ENCODE measurements at places on chromosomes 16 and 17.

- no peak for DNase-seq
Measured at GRCh38 chr16:84380405-84380804, 12.1 kb downstream of the ATP2C2 start.

DNA sequence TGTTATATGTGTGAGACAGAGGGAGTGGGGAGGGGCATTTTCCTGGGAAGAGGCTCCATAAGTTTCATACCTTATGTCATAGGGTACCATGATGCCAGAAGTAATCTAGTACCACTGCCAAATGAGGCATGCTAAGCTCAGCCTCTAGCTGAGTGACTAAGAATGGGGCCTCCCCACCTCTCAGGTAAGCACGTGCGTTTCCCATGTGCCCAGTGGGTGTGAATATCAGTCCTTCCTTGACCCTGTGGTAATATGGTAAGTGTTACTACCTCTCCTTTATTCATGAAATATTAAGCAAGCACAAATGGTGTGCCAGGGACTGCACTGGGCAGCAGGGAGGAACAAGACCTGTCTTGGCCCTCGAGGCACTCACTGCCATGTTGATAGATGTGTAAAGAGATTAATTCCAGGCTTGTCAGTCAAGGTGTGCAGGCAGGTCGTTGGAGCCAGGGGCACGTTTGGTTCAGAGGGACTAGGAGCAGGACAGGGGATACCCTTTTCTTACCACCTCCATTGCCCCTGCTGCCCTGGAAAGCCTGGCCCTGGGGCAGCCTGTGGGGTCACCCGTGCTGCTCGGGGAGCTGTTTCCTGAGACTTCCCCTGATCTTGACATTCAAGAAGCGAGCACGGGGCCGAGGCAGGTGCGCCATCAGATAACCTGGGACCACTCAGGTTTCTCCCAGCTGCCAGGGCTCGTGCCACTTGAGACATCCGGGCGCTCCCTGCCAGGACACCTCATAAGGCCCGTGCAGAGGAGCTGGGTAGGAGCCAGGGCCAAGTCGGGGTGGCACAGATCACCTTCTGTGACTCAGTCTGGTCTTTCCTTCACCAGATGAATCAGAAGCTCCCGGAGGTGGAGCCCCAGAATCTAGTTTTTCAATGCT, 8.8 kb downstream of the RSAD1 start:
- no peak for DNase-seq

- no peak for DNase-seq
Measured at GRCh38 chr16:78097548-78097947, 1.9 kb upstream of the WWOX start.

GRCh38 chr16:49494474-49494873, 120.9 kb downstream of the C16orf78 start:
- no peak for DNase-seq

DNA sequence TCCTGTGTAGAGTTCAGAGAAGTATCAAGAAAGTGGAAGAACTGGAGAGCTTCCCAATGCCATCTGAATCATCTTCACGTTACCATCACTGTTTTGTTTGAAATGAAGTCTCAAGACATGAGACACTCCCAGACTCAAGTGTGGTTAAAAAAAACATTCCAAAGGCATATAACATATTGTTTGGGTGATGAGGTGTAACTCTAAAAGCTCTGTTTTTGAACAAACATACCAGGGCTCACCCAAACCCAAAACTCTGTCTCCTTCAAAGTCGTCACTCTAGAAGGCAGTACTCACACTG, 6.3 kb upstream of the ZCCHC14 start:
- no peak for DNase-seq

DNA sequence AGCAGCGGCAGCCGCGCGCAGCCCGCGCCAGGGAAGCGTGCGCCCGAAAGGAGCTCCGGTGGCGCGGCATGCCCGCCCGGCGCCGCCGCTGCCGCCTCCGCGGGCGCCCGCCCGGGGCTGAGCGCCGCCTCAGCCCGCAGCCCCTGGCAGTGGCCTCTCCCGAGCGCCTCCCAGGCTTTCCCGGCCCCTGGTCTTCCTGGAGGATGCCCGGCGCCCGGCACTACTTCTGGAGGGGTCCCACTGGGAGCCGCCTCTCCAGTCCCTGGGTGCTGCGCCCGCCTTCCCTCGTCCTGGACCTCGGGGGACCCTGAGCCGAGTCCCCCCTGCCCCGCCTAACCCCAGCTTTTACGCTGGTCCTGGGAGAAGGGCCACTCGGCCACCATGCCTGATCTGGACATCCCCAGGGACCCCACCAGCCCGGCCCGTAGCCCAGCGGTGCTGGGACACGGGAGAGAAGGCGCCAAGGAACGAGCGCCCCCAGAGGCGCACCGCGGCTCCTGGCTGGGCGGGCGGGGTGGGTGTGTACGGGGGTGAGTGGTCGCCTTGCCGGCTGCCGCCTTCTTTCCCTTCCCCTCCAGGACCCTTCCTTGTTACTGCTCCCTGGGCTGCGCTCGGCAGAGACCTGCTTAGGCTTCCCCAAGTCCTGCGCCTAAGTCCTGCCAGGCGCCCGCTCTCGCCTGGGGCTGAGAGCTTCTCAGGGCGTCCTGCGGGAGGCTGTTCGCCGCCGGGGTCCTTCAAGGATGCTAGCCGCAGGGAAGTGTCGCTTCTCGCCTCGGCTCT, 704 bp downstream of the ASIC2 start:
- no peak for DNase-seq

DNA sequence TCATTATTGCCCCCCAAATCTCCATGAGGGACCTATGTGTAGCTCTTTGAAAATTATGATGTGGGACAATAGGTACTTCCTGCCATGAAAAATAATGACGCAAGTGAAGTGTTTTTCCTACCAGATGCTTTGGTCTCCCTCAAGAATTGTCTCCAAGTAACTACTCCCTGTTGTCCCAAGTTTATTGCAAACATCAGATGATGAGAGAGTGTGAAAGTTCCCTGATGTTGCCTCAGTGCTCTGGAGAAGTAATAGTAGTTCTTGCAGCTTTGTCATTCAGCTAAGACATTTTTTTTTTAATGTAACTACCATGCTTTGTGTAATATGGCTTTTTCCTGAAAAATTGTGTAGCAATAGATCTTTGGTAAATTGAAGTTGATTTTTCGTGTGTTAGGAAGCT, 20.1 kb downstream of the LPCAT2 start:
- DNase-seq: no peak

DNA sequence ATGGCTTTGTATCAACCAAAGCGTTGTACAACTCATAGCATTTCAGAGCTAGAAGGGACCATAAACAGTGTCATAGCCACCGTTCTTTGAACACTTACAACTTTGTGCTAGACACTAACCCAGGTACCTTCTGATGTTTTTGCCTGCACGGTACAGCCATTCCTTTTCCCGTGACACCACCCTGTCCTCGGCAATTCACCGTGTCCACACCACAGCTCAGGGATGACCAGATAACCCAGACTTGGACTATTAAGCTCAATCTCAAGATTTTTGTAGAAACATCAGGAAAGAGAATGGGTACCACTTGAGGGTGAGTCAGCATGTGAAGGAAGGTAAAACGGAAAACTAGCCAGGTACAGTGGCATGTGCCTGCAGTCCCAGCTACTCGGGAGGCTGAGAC, 9.8 kb upstream of the CBFB start:
- no peak for DNase-seq

DNA sequence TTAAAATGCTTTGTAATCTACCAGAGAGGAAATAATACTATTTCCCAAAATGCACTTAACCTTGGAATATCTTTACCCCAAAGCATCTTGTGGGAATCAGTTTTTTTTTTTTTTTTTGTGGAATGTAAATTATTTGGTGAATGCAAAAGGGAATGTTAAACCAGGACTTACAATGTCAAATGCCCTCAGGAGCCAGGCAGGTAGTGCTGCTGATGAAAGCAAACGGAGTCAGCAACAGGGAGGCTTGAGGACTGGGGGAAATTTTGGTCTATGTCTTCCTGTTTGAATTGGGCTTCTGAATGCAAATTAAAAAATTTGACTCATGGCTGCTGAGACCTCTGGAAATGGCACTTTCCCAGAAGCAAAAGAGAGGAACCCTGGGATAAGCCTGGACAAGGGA, 96.5 kb upstream of the NLRP1 start:
- no peak for DNase-seq

GRCh38 chr16:3690980-3691720, 26.2 kb downstream of the TRAP1 start:
- no peak for DNase-seq

DNA sequence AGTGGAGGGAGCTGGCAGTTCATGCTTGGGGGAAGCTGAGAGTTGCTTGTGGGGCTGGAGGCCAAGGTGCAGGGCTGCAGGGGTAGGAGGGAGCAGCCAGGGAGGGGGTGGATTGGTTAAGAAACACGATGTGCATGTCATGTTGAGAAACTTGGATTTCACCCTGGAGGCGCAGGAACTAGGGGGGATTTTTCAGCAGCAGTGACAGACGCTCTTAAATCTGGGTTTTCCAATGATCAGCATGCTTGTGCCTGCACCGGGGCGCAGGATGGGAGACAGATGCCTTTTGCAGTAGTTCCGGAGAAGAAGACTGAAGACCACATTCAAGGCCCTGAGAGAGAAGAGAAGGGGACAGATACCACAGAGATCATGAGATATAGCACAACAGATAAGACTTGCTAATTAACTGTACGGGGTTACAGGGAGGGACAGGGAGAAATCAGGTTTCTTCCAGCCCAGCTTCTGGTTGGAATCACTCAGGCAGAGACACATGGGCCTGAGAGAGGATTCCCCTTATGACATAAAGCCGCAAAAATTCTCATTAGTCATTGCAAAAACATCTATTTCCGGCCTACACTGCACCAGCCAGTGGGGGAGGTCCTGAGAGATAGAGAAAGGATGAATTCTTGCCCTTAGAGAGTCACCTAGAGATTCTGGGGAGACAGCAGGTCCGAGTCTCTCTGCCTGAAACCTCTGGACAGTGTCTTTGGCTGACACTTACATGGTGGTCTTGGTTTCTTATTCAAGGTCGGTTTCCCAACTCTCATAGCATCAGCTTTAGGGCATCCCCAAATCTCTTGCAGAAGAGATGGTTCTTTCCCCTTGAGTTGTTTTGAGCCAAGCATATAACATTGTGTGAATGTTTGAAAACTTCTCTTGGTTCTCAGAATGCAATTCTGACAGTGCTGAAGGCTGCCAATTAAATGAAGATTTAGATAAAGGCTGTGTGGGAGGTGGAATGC, 27.1 kb downstream of the CDH13 start:
- DNase-seq: peak; percentile 49

DNA sequence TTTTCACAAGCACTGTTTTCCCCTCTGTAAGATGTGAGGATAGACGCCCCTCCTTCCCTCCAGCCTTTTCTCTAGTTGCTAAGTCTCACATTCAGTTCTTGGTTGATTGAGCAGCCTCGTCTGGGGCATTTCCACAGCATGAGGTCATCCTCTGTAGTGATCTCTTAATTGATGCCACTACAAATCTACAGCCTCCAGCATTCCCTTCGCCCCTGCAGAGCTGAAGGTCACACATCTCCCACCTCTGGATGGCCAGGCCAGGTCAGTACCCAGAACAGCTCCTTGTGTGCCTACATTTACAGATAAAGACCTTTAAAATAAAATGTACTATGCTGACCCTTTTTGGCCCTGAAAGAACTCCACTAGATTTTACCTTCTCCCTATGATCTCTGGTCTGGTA, 32.5 kb upstream of the CDH11 start:
- no peak for DNase-seq

GRCh38 chr16:25835126-25835525, 143.4 kb downstream of the HS3ST4 start:
- no peak for DNase-seq

GRCh38 chr16:75081179-75081859, 35.3 kb downstream of the LDHD start:
- DNase-seq: no peak

DNA sequence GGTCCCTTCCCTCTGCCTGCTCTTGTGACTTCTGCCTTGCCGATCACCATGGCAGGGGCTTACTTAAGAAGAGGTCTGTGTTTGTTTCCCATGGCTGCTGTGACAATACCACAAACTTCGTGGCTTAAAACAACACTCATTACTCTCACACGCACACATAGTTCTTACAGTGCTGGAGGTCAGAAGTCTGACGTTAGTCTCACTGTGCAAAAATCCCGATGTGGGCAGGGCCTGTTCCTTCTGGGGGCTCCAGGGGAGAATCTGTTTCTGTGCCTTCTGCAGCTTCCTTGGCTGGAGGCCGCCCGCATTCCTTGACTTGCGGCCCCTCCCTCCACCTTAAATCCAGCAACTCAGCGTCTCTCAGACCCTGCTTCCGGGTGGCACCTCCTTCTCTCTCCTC, 249.2 kb upstream of the GSE1 start:
- DNase-seq: no peak

DNA sequence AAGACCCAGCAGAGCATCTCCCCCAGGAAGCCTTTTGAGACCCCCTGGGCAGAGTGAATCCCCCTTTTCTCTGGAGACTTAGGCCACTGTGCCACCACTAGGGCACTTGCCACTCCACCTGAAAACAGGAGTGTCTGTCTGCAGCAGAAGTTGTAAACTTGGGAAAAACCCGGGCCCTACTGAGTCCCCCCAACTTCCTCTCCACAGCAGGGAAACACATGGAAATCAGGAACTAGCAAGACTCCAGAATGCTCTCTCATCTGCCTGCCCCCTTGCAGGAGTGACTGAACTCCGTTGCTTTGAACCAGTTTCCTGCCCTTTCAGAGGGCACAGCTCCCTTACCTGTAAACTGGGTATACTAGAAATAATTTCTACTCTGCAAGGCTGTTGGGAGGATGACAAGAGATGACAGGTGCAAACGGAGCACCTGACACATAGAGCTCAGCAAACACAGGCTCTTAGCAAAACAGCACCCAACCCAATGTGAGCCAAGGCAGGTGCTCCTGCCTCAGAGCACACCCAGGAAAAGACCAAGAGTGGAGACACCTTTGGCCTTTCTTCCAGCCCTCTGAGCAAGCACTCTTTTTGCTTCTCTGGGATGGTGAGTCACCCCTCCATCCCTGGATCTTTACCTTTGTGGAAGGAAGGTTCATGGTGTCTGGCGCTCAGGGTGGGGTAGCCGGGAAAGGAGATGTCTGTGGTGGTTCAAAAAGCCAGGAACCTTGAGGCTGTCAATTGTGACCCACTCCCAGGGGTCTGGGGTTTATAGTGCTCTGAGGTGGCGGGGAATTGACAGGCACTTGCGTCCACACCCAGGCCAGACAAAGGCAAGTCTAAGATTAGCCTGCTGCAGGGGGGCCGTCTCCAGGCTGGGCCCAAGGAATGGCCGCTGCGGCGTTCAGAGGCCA, at the start of gene HCRT:
Gene HCRT, minus strand, starts transcription at position 740 of the 908 bp plus-strand sequence. Its CDS starts 87 bp downstream, at position 653.
- DNase-seq: no peak

DNA sequence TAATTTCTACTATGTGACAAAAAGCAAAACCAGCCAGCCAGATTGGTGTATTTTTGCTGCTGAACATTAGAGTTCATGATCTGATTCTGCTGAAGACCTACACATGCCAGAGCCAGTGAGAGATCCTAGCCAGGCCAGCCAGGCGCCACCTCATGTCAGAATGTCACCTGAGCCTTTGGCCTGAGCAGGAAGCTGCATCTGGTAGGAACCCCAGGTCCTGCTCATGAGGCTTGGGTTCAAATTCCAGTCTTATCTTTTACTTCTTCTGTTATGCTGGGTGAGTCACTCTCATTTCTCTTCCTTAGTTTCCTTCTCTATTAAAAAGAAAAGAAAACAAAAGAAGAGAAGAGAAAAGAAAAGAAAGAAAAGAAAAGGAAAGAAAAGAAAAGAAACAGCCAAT, 585.1 kb upstream of the CDH5 start:
- no peak for DNase-seq

GRCh38 chr16:1379304-1380076, 27.8 kb downstream of the GNPTG start:
- DNase-seq: peak; percentile 57
